Esophagus squamous epithelium (tissue), 5 donors: ENCODE measurements at places on chromosomes 6 and 20. TPM values are rescaled to one million over a fixed set of nuclear protein-coding genes. Genes with fewer than 3 reads are reported as not detected.

DNA sequence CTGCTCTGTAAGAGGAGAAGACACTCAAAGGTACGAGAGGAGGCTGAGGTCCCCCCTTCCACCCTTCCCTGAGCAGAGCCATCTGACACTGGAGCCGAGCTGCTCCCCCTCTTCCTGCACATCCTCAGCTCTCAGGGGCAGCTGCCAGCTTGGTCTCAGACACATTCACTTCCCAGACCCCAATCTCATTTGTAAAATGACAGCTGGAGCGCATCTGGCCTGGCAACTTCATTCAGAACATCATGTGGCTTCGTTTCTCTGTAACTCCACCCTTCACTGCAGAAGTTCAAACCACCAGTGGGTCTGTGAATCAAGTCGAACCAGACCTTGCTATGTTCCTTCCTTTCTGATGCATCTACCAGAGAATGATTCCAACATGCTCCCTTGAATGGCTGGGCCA is 145.6 kb upstream of the CDH4 start:
- no peak for DNase-seq

DNA sequence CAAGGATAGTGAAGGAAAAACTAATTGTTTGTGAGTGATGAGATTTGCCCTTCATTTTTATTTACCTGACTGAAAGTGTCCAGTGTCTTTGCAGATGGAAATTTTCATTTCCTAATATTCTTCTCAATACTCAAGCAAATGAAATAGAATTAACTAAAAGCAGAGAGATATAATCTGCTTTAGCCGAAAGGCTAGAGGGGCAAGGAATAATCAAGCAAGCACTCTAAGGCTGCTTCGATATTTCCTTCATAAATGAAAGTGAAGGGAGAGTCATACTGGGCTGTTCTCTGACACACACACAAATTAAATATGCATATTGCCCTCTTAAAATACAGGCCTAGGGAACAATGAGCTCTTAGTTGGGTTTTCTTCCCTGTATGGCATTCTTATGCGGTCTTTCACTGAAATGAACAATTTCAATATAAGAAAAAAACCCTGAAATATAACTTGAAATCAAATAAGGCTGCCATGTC is 47.5 kb upstream of the POPDC3 start:
- DNase-seq, result no peak

DNA sequence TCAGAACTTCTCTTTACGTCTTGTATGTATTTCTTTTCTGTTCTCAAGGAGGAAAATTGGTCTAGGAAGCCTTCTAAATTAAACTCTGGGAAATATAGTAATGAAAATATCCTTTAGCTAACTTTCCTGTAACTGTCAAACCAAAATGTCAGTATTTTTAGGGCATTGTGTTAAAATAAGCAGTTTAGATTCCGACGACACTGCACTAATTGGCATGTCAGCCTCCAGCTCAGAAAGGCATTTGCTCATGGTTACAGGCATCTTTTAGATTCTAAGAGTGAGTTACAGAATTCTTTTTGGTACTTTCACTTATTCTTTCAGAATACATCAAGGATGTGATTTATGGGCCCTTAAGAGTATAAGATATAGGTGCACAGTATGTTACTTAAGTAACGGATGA is 26.1 kb upstream of the VAPB start:
- DNase-seq, result no peak

GRCh38 chr6:157772820-157773219 is 50.2 kb upstream of the SNX9 start:
- DNase-seq, result no peak

The SLC17A1 gene
- total RNA-seq, result not detected

- DNase-seq, result no peak
Measured at GRCh38 chr6:3535033-3535775, 78.4 kb upstream of the SLC22A23 start.

DNA sequence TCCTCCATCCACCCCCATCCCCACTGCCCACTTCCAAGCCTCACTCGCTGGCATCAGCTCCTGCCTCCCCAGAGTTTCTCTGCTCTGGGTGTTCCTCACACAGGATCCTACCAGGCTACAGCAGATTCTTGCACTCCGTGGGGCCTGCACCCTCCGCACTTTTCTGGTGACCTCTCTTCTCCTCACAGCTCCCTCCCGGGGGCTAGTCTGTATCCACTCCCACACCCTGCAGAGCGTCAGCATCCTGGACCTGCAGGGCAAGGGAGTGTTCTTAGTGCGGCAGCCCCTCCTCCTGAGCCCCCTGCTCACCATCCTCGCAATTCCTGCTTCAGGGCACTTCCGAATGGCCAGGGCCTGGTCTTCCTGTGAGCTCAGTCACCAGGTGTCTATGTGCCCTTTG is 224.2 kb downstream of the DLL1 start:
- DNase-seq, result no peak

DNA sequence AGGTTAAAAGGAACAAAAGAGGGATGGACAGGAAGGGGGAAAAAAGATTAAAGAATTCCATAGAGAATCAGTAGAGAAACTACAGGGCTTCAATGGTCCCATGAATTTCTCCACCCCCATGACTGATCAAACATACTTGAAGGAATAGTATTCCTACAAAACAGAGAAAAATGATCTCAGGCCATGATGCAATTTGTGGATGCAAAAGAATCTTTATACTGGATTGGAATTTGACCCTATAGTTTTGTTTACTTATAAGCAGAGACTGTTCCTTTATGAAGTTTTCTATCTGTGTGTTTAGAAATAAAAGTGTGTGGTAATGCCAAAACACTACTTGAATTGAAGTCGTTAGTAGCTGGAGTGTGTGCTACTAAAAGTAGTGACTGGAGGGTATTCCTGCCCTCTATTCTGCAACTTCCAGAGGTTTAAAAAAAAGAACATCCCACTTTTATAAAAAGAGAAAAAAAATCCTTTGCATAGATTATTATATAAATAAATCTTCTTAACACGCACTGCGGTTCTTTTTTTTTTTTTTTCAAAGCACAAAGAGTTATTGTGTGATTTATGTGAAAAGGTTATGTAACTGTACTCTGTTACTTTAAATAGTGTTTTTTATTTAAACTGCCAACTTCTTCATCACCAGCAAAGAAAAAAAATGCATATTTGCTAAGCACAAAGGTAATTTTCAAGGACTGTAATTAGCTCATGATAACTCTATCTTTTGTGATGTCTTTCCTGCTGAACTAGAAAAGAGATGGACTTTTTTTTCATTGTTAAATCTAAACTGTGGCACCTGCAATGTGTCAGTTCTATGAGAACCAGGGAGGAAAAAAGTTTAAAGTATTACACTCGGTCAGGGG is 214.5 kb upstream of the CITED2 start:
- DNase-seq, result no peak

- DNase-seq, result no peak
Measured at GRCh38 chr6:30683183-30683979, 3.1 kb downstream of the PPP1R18 start.

GRCh38 chr6:35411066-35411465 is 41.1 kb upstream of the FANCE start:
- DNase-seq, result no peak

GRCh38 chr6:40809627-40810026 is 222.5 kb upstream of the LRFN2 start:
- DNase-seq, result no peak

The EYA4 gene
- total RNA-seq, result 1.1 TPM

The PRR18 gene
- not detected for total RNA-seq

The CRIP3 gene
- 0.72 TPM for total RNA-seq

GRCh38 chr20:41355192-41355591 is 11.4 kb downstream of the EMILIN3 start:
- DNase-seq, result no peak

The SLC35F1 gene
- total RNA-seq, result 0.09 TPM

The UST gene
- 2.9 TPM for total RNA-seq

- DNase-seq, result no peak
Measured at GRCh38 chr20:50848846-50849673, 54.2 kb downstream of the BCAS4 start.

The CAP2 gene
- total RNA-seq, result 2.5 TPM

The PI16 gene
- 8.4 TPM for total RNA-seq

The ECHDC1 gene
- 44.5 TPM for total RNA-seq
